ENCODE measurements at places on chromosomes 1 and 21.
A peak's percentile ranks its signal among the peaks of the same experiment; 100 is the strongest.

DNA sequence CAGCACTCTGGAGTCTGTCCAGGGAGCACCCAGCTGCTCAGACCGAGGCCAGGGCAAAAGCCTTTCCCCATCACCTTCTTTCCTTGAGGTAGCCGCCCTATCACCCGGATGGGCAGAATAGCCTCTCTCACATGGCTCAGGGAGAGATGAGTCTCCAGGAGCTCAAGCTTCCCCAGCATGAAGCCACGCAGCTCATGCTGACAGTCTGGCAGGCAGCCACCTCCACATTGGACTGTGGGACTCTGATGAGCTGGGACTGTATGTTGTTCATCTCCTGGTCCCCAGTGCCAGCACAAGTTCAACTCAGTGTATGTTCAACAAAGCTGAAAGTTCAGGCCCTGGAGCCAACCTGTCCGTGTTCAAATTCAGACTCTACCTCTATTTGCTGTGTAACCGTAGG, 75.2 kb upstream of the ZC3H12A start:
- no peak for DNase-seq

- DNase-seq = peak; percentile 87
Measured at GRCh38 chr1:17281775-17282181, 26.2 kb upstream of the PADI4 start.

GRCh38 chr21:20445971-20446370, 552.2 kb upstream of the NCAM2 start:
- no peak for DNase-seq

- no peak for DNase-seq
Measured at GRCh38 chr1:77874804-77875445, 13.5 kb upstream of the NEXN start.

DNA sequence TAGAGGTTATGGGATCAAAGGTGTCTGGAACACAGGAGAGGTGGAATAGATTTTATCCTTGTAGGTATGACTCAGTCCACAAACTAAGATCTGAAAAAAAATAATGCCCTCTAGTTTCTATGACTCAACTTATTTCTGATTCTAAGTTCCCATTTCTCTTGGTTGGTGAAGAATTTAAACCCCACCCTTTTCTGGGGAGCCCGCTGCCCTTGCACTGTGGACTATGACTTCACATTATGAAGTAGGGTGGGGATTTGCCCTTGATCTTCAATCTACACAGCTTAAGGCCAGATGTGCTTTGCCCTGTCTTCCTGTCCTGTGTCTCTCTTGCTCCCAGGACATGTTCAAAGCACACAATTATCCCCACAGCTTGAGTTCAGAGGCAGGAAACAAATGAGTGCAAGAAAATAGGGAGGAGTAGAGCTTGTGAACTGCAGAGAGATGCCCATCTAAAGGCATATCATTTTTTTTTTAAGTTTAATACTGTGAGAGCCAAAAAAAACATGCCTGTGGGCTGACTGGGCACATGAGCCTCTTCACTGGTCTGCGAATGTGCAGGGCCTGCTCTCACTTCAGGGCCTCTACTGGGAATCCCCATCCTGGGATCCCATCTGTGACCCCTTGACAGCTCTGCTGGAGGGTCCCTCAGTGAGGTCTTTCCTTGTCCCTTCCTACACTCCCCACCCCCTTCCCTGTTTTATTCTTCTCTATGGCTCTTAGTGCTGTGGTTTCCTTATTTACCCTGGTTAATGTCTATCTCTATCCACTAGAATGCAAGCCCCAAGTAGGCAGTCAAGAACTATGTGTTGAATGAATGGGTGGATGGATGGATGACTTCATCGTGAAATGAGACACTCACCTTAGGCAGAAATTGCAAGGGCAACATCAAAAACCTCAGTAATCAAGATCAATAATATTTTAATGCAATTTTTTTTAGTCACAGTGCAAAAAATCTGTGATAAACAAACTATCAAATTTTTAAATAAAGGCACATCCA, 61.5 kb downstream of the CD58 start:
- no peak for DNase-seq

GRCh38 chr1:37865348-37866120, 6.1 kb upstream of the MTF1 start:
- DNase-seq = no peak

GRCh38 chr1:166479052-166479631, 312.3 kb upstream of the FAM78B start:
- no peak for DNase-seq

- no peak for DNase-seq
Measured at GRCh38 chr1:167276969-167277368, 56.3 kb downstream of the POU2F1 start.

DNA sequence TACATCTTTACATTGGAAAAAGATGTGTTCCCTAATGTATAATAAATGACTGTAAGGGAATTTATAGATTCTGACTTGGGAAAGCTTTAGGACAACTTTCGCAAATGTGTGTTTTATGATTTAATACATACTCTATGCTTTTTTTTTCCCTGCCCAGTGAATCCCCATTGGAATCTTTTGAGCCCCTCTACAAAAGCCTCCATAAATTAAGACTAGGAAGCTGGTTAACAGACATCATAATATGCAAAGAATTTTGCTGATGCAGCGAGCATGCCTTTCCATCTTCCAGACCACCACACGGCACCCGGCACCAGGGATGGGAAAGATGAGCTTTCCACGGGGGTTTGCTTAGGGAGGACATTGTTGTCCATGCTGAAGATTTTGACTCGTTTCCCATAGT, 156.1 kb upstream of the IVNS1ABP start:
- DNase-seq = no peak

- DNase-seq = no peak
Measured at GRCh38 chr1:47230692-47231300, 1.2 kb downstream of the TAL1 start.

- DNase-seq = no peak
Measured at GRCh38 chr1:91075233-91076135, 53.6 kb upstream of the ZNF644 start.

GRCh38 chr1:28518745-28519341, 13.0 kb downstream of the RCC1 start:
- DNase-seq = no peak

DNA sequence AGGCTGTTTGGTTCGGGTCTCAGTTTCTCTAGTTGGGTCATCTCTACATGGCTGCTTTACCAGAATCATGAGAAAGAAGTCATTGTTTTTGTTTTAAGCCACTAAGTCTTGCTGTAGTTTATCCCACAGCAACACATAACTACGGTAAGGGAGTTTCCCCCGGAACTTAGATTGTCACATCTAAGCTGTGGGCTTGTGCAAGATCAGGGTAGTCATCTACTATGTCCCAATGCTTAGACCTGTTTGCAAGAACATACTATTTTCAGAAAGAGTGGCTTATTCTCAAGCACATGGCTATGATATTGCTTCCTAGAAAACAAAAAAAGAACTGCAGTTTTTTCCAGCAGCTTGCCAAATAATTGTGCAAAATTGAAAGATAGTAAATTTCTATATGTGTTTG, 18.0 kb upstream of the OLIG2 start:
- DNase-seq = no peak

DNA sequence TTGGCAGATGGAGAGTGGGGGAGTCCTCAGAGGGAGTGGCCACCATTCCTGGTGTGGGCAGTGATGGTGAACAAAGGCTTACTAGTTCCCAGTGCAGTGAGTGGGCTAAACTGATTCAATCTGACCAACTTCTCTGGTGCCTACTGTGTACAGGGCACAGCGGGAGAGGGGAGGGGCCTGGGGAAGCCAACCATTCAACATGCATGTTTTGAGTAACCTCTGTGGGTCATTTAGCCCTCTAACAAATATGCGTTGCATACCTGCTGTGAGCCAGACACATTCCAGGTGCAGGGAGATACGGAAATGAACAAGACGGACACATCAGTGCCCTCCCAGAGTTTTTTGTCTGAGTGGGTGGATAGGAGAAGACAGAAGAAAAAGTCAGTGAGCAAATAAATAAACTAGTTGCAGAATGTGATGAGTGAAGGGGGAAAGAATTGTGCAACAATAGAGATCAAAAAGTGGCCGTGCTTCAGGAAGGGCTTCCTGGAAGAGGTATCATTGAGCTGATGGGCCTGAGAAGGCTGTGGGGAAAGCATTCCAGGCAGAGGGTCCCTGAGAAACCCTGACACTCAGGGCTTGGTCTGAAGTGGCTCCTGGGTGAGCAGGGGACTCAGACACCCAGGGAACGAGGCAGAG, 78.8 kb downstream of the EPHB2 start:
- no peak for DNase-seq

- peak; percentile 35 for DNase-seq
Measured at GRCh38 chr1:209627732-209628196, 24.5 kb downstream of the LAMB3 start.

DNA sequence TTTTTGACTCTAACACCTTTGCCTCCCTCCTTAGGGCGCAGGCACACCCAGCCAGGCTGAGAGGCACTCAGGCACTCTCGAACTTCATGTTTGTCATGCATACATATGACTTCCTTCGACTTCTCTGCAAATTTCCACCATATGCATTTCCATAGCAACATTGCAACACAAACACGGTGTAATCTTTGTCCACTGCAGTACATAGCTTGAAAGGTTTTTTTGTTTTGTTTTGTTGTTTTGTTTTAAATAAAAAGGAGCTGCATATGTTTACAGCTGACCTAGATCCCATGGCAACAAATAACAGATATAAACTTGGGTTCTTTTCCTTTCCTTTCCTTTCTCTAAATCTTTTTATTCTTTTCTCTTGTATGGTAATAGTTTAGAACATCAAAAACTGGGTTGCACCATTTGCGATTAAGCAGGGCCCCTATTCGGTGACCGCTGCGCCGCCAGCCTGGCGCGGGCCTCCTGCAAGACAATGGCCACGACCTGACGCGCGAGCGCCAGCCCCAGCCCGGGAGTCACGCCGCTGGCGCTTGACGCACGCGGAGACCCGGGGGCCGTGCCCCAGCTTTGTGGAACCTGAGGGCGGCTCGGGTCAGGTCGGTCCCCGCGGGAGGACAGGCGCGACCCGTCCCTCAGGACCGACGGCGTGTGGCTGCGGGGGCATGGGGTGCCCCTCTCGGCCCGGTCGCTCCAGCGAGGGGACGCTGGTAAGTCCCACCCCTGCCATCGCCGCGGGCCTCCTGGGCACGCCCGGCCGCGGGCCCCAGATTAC, 35.2 kb downstream of the CCN1 start:
- no peak for DNase-seq

GRCh38 chr1:87179851-87180519, 148.7 kb upstream of the LMO4 start:
- DNase-seq = no peak

- no peak for DNase-seq
Measured at GRCh38 chr21:45576838-45577737, 34.8 kb upstream of the SLC19A1 start.

- no peak for DNase-seq
Measured at GRCh38 chr1:235843461-235843961, 23.2 kb downstream of the LYST start.

- no peak for DNase-seq
Measured at GRCh38 chr1:157399343-157399983, 152.9 kb downstream of the FCRL5 start.

DNA sequence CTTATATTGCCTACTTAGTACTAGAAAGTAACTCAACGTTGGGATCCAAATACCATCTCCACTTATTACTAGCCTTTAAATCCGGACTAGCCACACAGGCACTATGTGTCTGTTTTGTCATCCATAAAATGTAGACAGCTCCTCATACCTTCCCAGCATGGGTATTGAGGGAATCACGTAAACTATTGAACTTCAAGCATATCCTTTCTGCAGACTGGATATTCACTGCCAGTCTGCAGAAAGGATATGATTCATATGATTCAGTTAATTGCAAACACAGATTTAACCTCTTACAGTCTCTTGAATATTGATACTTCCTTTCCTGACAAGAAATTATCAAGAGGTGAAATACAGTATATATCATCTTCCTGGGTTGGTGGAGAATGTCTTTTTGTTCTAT, 186.0 kb downstream of the LEPR start:
- no peak for DNase-seq

- no peak for DNase-seq
Measured at GRCh38 chr1:205570796-205571537, 60.8 kb downstream of the ELK4 start.

DNA sequence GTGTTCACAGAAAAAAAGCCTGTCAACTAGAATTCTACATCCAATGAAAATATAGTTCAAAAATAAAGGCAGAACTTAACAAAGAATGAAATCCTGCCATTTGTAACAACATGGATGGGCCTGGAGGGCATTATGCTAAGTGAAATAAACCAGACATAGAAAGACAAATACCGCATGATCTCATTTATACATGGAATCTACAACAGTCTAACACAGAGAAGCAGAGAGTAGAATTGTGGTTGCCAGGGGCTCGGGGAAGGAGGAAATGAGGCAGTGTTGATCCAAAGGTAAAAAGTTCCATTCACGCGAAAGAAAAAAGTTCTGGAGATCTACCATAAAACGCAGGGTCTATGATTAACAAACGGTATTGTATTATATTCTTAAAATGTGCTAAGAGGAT, 282.6 kb downstream of the MRPL39 start:
- DNase-seq = no peak

GRCh38 chr1:2134266-2134620, 60.3 kb downstream of the FAAP20 start:
- DNase-seq = no peak

GRCh38 chr1:208239473-208240381, 4.5 kb downstream of the PLXNA2 start:
- DNase-seq = no peak

DNA sequence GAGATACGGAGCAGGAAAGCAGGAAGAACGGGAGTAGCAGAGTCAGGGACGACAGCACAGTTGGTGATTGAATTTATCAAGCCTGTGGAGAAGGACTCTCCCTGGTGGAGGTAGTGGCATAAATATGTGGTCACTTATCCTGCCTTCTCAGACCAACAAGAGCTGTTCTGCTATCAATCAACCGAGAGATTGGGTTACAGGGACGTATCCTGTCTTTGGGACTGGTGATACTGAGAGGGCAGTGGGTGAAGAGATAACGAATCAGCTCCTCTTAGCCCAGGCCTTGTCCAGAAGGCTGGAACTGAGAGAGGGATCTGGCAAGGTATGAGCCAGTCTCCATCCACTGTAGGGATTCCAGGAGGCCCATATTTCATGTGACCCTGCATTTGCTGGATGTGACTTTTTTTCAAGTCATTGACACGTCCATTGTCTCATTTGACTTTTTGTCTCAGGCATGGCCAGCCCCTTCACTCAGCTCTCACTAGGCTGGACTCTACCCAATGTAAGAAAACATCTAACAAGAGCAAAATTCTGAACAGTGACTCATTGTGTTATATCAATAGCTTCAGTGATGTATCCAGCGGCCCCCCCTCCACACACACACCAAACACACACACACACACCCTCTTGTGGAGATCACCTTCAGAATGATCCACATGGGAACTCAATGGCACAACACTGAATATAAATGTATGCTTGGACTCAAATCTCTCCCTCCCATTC, 11.3 kb downstream of the C1orf116 start:
- no peak for DNase-seq

- DNase-seq = no peak
Measured at GRCh38 chr1:245272676-245273075, 117.9 kb downstream of the KIF26B start.

- DNase-seq = no peak
Measured at GRCh38 chr1:191895462-191896058, 262.7 kb upstream of the RGS18 start.
